Eye (tissue), 1 donor: ENCODE measurements at places on chromosomes 7 and 10.

- DNase-seq = no peak
Measured at GRCh38 chr7:78760620-78761355, 692.7 kb downstream of the MAGI2 start.

DNA sequence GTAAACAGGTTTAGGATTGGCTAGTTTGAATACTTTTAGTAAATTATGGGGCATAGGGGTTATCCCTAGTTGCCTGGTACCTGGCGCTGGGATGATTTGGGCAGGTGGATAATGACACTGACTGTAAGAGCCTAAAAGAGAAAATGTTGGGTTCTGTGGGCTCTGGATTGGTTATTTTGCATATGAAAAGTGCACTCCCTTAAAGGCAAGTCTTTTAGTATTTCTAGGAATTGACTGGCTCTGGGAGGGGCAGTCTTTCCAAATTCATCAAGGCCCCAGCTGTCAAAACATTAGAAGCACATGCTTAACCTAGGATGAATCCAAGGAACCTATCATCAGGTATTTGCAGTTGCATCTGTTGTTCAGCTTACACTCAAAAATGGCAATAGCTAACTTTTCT is 454.6 kb upstream of the SORCS1 start:
- no peak for DNase-seq

- no peak for DNase-seq
Measured at GRCh38 chr7:60706-61105, 131.7 kb upstream of the FAM20C start.

GRCh38 chr7:108662783-108663362 is 93.2 kb downstream of the DNAJB9 start:
- peak; percentile 46 for DNase-seq

- no peak for DNase-seq
Measured at GRCh38 chr10:111703986-111704385, 479.6 kb downstream of the GPAM start.

DNA sequence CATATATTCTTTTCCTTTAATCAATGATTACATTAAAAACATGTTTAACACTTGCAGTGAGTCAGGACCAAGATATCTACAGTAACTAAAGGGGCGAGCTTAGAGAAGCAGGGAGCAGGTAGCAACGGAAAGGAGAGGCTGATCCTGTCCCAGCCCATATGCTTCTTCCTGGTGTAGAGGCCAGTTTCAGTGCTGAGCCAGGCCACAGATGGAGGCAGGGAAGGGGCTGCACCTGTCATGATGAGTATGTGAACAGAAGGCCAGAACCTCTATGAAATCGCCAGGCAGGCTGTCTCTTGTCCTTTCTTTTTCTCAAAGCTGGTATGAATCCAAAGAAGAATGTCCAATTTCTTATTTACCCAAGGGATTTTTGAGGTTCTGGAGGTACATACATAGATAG is 16.3 kb downstream of the REEP3 start:
- DNase-seq = peak; percentile 66
